Brain (organoid and tissue), 16 donors: ENCODE measurements at places on chromosomes 1 and 21. TPM values are rescaled to one million over a fixed set of nuclear protein-coding genes. Genes with fewer than 3 reads are reported as not detected.

GRCh38 chr1:56416495-56416894 is 162.9 kb downstream of the PLPP3 start:
- no peak for DNase-seq

DNA sequence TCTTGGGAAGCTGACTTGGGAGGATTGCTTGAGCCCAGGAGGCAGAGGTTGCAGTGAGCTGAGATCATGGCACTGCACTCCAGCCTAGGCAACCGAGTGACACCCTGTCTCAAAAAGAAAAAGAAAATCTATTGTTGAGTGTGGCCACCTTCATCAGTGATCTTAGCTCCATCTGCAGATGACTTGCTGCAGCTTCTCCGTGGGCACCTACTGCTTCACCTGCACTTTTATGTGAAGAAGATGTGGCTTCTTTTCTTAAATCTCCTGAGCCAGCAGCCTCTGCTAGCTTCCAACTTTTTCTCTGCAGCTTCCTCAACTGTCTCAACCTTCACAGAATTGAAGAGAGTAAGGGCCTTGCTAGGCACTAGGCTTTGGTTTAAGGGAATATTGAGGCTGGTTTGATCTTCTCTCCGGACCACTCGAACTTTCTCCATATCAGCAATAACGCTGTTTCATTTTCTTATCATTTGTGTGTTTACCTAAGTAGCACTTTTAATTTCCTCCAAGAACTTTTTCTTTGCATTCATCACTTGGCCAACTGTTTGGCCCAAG is 28.0 kb downstream of the AGPAT3 start:
- DNase-seq = no peak

The TMEM240 gene
- polyA plus RNA-seq = 33.9 TPM

The HMGCS2 gene
- not detected for polyA plus RNA-seq

The TSPEAR gene
- polyA plus RNA-seq = 2.4 TPM

DNA sequence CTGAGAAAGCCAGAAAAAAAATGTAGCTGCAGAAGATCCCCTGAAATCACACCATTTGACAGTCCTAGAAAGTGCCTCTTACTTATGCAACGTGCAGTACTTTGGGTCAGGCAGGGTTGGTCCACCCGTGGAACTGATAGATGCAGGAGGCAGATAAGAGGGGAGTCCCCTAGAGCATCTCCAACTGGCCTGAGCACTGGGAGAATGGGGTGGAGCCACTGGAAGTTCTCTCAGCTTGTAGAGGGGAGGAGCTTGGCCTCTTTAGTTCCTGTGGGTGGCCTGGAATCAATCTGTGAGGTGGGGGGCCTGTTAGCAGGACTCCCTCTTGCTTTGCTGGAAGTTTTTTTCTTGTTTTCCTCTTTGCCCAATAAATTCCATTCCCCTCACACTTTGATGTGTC is 335.7 kb upstream of the NCAM2 start:
- DNase-seq = no peak

The SLC30A10 gene
- 0.97 TPM for polyA plus RNA-seq

- DNase-seq = no peak
These were observed 367.6 kb downstream of the PTBP2 start for GRCh38 chr1:97089173-97089572.

The MROH9 gene
- not detected for polyA plus RNA-seq

The FAM151A gene
- polyA plus RNA-seq = not detected

- DNase-seq = peak; percentile 53
These were observed 61.1 kb downstream of the SDC3 start for GRCh38 chr1:30847358-30847972.

- no peak for DNase-seq
These were observed 124.0 kb downstream of the DMRTB1 start for GRCh38 chr1:53583021-53583867.

- no peak for DNase-seq
These were observed 24.8 kb downstream of the SDCCAG8 start for GRCh38 chr1:243280571-243281129.

DNA sequence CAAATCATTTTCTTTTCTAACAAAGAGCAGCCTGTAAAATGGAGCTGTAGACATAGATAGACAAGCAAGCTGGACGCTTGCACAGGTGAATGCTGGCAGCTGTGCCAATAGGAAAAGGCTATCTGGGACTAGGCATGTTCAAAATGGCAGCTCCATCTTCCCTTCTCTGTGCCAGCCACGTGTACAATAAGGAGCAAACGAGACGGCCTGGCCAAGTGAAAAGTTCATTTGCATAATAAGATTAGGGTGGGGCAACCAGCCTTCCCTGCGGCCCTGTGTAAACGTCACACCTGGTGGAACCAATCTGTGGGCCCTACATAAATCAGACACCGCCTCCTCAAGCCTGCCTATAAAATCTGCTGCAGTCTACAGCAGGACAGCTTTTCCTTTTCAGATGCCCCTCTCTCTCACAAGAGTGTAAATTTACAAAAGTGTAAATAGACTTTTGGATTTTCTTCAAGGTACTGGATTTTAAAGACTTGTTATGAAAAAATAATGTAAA is 16.6 kb upstream of the EDEM3 start:
- DNase-seq = no peak

DNA sequence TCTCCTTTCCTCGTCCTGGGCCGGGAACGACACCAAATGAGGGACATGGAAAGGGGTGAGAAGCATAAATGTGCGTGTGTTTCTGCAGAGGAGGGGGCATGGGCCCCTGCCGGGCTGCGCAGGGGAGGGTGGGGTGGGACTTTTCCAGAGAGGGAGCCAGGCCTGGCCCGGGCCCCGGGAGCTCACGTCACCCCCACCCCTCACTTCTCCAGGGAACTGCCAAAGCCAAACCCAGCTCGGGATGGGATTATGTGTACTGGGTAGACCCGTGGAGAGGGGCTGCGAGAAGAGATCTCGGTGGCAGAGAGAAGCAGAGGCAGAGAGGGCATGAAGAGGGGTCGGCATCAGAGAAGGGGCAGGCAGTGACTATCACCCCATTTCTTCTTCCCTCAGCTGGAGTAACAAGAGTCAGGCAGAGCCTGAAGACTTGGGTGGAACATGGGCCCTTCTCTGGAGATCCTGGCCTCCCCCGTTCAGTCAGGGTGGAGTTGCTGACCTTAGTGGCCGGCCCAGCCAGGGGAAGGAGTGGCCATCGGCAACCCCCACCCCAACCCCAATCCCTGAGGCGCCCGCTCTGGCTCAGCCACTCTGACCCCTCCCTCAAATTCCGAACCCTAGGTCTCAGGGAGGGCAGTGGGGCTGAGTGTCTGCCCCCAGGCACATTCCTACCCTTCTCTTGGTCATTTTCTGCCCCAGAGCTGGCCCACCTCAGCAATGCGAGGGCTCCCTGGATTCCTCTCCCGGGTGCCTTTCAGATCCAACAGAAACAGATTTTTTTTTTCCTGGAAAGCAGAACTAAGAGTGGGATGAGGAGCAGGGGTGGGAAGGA is 1.2 kb downstream of the ADAMTSL4 start:
- no peak for DNase-seq
